ENCODE measurements at places on chromosomes 2 and 18. TPM values are rescaled to one million over a fixed set of nuclear protein-coding genes. Genes with fewer than 3 reads are reported as not detected.

DNA sequence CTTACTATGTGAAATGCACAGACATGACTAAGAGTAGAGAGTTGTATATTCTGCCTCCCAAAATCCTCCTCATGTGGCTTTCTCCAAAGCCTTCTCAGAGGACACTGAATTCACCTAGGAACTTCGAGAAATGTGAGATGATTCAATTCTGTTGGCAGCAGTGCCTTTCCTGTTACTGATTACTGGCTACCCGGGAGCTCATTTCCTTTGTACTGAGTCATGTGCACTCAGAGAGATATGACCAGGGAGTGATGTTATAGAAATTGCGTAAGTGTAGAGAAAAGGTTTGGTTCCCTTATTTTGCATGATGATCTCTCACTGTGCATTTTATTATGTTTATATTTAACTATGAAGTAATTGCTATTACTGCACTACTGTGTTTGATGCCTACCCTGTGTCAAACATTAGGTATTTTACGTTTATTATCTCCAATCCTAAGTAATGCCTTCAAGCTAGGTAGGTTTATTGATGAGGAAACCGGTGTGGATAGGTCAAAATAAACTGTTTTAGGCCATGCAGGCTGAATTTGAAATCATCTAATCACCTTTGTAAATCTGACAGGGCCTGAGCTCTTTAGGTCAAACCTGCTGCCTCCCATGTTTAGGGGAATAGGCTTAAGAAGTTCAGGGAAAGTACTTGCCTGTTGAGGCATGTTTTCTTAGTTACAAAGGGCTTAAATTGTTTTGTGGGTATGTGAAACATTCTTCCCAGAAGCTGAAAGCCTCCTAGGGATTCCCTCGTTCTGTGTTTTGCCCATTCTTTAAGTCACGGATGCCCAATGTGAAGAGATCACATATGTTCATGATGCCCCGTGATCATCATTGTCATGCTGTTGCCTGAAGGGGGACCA is 86.8 kb downstream of the FMNL2 start:
- no peaks in the 10 kb centered on the region for H3K27me3 ChIP-seq
- H3K4me3 ChIP-seq: no peak overlapping the region
- no peak for DNase-seq
- H3K27ac ChIP-seq: peak overlapping the region; percentile 84

DNA sequence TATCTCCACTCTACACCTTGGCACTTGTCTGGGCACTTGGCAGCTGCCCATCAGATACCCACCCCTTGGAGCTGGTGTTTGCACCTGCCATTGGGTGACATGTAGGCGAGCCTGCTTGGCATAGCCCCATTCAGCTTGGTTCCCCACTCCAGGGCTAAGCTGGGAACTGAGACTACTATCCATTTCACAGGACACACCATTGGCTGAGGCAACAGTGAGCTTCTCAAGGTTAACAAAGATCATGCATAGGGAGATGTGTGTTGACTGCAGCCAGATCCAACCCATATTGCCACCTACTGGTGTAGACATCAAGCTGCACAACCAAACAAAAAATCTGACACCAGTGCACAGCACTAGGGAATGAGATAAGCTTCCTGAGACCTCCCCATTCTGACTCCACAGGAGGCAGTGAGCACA is 1389.8 kb upstream of the TMEFF2 start:
- no peaks in the 10 kb centered on the region for H3K36me3 ChIP-seq
- H3K4me3 ChIP-seq: no peak overlapping the region
- H3K27ac ChIP-seq: no peak overlapping the region
- H3K27me3 ChIP-seq: no peaks in the 10 kb centered on the region

DNA sequence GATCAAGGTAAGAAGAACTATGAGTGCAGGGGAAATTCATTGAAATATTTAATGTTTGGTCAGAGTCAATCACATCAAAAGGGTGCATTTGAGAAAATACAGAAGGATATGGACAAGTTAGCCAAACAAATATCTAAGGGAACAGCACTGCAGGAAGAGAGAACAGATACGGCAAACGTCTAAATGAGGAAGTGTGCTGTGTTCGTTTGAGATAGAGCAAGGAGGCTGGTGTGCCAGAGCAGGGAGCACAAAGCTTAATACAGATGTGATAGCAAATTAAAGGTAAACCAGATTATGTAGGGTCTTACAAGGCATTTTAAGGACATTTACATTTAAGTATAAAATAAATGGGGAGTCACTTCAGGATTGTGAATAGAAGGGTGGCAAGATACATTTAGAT is 241.3 kb upstream of the ZNF804A start:
- DNase-seq: no peak
- H3K4me1 ChIP-seq: no peaks in the 10 kb centered on the region
- no peaks in the 10 kb centered on the region for H3K27me3 ChIP-seq

- DNase-seq: no peak
- no peak overlapping the region for H3K4me3 ChIP-seq
- H3K27me3 ChIP-seq: no peaks in the 10 kb centered on the region
- no peaks in the 10 kb centered on the region for H3K36me3 ChIP-seq
- H3K27ac ChIP-seq: no peak overlapping the region
Observed at GRCh38 chr2:25343187-25343825, 1.6 kb upstream of the DNMT3A start.

- no peak overlapping the region for H3K27ac ChIP-seq
- H3K27me3 ChIP-seq: no peaks in the 10 kb centered on the region
- DNase-seq: no peak
- no peaks in the 10 kb centered on the region for H3K4me1 ChIP-seq
- no peaks in the 10 kb centered on the region for H3K36me3 ChIP-seq
Observed at GRCh38 chr18:21389283-21389682, 147.3 kb downstream of the GREB1L start.

- H3K36me3 ChIP-seq: no peaks in the 10 kb centered on the region
- no peak overlapping the region for H3K4me3 ChIP-seq
- no peaks in the 10 kb centered on the region for H3K4me1 ChIP-seq
- no peak for DNase-seq
Observed at GRCh38 chr18:74368901-74369705, 53.5 kb downstream of the C18orf63 start.

GRCh38 chr2:44126106-44126797 is 42.4 kb upstream of the PPM1B start:
- no peak for DNase-seq
- H3K4me1 ChIP-seq: no peaks in the 10 kb centered on the region

- peaks cover 71% of the 10 kb centered on the region for H3K4me1 ChIP-seq
- H3K27ac ChIP-seq: peak overlapping the region; percentile 76
- DNase-seq: no peak
Observed at GRCh38 chr2:47070155-47070919, 84.8 kb downstream of the STPG4 start.

RPIA gene
- 7.0 TPM for total RNA-seq

CCDC150 gene
- 10.1 TPM for total RNA-seq

CDCA7 gene
- total RNA-seq: 9.8 TPM
